Mammary microvascular endothelial cell (primary cell): ENCODE measurements at places on chromosomes 5 and 9. TPM values are rescaled to one million over a fixed set of nuclear protein-coding genes. Genes with fewer than 3 reads are reported as not detected.

The SLC34A1 gene
- total RNA-seq: not detected in 2 replicates

The ST6GALNAC4 gene
- 73.9 and 82.3 TPM in 2 replicates for total RNA-seq

The CTSV gene
- total RNA-seq: 1.3 and 2.2 TPM in 2 replicates

The ZNF474 gene
- total RNA-seq: not detected in 2 replicates

The SLC46A2 gene
- total RNA-seq: not detected in 2 replicates

The FBLL1 gene
- total RNA-seq: not detected in 2 replicates

The ZBED3 gene
- 1.5 and 4.7 TPM in 2 replicates for total RNA-seq

The TNFSF8 gene
- not detected in 2 replicates for total RNA-seq

The MTX3 gene
- 3.1 and 5.4 TPM in 2 replicates for total RNA-seq

The FOXD1 gene
- 0.05 and 0.33 TPM in 2 replicates for total RNA-seq

The HNRNPA0 gene
- total RNA-seq: 6.6 and 7.5 TPM in 2 replicates

The SLC6A18 gene
- total RNA-seq: not detected in 2 replicates
